ENCODE measurements at places on chromosomes 6 and 20.

- DNase-seq = no peak
These were observed 29.7 kb upstream of the PI16 start for GRCh38 chr6:36924778-36925374.

- peak; percentile 52 for DNase-seq
These were observed 16.7 kb upstream of the TBC1D20 start for GRCh38 chr20:478949-479429.

DNA sequence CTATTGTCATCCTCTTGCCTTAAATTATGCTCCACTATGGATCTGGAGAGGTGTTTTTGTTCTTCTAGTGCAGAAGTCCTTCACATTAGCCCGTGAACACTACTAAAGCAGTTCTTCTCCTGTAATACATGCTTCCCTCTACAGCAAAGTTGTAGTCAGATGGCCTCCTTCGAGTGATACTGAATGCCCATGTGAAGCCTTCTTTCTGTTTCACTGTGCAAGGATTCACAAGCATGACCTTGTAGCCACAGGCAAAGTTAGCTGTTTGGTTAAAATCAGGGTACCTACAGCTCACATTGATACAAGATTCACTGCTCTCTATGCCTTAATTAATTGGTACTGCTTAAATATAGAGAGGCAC lies 47.6 kb downstream of the ARHGAP18 start:
- no peak for DNase-seq

DNA sequence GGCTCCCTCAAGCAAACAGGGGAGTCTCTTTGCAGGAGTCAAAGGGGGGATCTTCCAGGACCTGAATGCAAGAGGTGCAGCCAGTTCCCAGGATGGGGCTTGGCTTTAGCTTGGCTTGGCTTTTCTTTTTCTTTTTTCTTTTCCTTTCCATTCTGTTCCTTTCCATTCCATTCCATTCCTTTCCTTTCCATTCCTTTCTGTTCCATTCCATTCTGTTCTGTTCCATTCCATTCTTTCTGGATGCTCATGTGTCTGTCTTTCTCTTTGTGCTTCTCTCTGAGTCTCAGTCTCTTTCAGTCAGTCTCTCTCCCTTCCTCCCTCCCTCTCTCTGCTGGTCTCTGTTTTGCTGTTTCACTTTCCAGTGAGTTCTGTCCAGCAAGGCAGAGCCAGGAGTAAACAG lies 163.3 kb downstream of the PHACTR3 start:
- no peak for DNase-seq

GRCh38 chr20:13648291-13649228 lies 9.8 kb upstream of the TASP1 start:
- no peak for DNase-seq

- no peak for DNase-seq
These were observed 128.2 kb downstream of the RNGTT start for GRCh38 chr6:88835210-88835609.

DNA sequence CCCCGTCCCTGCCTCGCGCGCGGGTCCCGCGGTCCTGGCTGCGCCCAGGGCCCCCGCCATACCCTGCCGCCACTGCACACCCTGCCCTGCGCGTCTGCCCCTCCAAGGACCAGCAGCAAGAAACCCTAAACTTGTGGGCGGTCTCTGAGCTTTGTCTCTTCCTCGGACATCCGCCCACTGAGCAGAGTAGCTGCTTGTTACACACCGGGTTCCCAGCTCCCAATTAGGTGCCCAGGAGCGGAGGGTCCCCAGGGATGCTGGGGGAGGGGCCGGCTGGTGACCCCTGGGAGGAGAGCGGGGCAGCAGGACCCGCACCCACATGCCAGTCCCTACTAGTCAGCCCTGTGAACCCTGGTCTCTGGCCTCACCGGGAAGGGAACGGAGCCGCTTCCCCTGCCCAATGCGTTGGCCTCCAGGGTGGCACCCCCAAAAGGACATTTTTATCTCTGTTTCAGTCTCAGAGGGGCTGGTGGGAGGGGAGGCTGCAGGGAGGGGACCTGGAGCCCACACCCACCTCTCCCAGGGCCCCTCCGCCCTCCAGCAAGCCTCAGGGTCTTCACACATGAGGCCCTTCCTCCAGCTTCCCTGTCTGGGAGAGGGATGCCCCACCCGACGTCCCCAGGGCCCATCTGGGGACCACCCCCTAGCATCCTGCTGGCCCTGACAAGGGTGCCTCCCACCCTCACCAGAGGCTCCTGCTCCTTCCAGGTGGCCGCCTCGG lies 10.5 kb downstream of the STMN3 start:
- DNase-seq = peak; percentile 67

DNA sequence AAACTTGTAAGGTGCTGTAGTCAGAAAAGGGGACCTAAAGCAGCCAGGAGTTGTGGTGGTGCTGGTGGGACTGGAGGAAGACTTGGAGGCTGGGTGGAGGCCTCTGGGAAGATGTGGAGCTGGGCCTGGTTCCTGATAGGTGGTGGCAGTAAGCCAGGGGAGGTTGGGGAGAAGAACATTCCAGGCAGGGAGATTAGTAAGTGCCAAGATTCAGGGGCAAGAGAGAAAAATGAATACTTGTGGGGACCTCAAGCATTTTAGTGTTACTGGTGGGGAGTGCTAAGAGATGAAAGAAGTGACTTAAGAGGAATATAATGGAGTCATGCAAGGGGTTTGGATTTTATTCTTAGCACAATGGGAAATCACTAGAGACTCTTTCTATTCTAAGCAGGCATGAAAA lies 79.0 kb upstream of the B3GAT2 start:
- DNase-seq = no peak

DNA sequence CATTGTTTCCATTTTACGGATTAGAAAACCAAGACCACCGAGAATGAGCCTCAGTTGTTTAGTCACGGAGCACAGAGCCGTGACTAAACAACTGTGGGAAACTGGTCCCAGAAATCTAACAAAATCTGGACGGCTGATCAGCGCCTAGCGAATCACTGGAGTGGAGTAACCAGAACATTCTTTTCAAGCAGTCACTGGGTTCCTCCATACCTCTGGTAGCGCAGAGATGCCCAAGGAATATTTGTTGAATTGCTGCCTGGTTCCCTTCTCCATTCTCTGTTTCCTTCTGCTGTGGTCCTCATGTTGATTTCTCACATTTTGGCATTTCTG lies 62.0 kb downstream of the GPX5 start:
- DNase-seq = peak; percentile 37

DNA sequence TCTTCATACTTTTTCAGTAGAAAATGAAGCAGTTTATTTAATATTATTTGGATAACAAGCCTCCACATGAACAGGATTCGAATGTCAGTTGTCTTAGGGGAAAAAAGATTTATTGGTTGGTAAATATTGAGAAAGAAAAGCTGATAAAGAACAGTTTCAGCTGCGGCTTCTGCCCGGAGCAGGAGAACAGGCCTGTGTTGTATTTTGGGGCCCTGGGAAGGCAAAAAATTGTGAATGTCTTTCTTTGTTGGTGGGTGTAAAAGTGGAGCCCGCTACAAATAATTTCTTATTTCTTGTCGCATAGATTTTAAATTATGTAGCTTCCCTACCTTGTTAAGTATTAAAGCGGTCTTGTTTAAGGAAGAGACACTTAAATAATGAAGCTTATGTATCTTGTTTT lies 90.5 kb upstream of the PAX1 start:
- no peak for DNase-seq

DNA sequence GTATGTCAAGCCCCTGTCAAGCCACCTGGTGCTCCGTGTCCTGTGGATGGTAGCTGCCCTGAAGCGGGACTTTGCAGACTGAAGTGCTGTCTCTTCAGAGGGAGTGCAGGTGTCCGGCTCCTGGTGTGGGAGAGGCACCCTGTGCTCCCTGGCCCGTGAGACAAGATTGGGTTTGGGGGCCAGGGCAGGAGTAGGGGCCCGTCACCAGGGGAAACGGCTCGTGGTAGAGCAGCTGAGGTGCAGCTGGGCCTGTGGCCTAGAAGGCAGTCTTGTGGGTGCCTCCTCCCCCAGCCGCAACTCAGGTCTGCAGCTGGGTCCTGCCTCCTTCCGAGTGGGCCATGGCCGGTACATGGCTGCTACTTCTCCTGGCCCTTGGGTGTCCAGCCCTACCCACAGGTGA lies at the start of gene PTCRA:
PTCRA (plus strand) TSS at position 322 of the 400 bp plus-strand sequence; CDS start at position 339, 17 bp downstream.
- DNase-seq = no peak

GRCh38 chr6:132959639-132960326 lies 145.4 kb downstream of the RPS12 start:
- no peak for DNase-seq

- DNase-seq = no peak
These were observed 31.9 kb downstream of the TTI1 start for GRCh38 chr20:38001173-38001875.

- no peak for DNase-seq
These were observed 463 bp downstream of the RPS21 start for GRCh38 chr20:62387219-62387913.

DNA sequence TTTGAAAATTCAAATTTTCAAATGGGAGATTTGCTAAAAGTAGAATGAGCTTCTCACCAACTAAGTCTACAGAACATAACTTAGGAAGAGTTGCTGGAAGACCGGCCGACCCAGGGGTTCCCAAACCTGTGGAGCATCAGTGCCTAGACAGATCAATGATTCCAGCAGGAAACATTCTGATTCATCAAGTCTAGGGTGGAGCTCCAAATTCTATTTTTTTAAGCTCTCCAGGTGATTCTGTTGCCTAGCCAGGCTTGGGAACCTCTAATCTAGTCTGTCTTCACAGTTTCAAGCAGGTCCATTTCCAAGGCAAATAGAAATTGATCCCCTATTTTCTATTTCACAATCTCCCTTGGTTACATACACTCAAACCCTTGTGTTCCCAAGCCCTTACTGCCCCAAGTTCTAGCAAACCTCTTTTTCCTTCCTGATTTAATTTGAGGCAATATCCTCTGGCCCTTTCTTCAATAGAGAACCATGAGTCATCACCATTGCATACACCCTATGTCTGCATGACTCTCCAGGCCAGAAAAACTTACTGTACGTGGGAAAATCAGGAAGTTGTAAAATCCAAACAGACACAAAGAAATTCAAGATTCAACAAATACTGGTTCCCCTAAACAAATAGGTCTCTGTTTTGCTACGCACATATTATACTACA lies 8.9 kb downstream of the ATXN1 start:
- DNase-seq = no peak

DNA sequence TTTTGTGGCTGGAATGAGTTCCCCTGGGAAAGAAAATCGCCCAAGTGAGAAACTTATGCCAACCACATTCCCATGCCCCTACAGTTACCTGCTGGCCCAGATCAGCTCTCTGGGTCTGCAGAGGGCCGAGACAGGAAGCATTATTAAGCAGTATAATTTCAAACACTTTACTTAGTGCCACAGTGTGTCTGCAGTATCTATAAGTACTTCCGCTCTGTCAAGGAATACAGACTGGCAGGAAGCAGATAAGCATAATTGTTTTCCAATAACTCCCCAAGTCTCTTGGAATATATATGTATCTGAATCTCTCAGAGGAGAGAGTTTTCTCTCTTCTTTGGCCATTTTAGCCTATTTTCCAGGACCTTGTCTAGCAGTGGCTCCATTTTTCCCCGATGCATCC lies 24.9 kb downstream of the SAYSD1 start:
- no peak for DNase-seq

GRCh38 chr6:73382462-73383113 lies 12.0 kb upstream of the DDX43 start:
- no peak for DNase-seq

- DNase-seq = peak; percentile 94
These were observed at the start of gene RAD21L1 for GRCh38 chr20:1225783-1226654. TSS of gene RAD21L1 (plus strand) at chr20:1226044. CDS start at chr20:1228454, 2,410 bp downstream.

- no peak for DNase-seq
These were observed 61.8 kb upstream of the TIAM2 start for GRCh38 chr6:154933181-154933827.

- no peak for DNase-seq
These were observed 75.2 kb downstream of the AKAP7 start for GRCh38 chr6:131210469-131210868.

Data from neural progenitor cell (in vitro differentiated cells).